Activated naive CD8-positive, alpha-beta T cell treated with anti-CD3 and anti-CD28 coated beads, Interleukin-2, amount 10 ng/mL, durations not matched to agents 7 days and 5 days (primary cell): ENCODE measurements at places on chromosomes 5 and 9.

DNA sequence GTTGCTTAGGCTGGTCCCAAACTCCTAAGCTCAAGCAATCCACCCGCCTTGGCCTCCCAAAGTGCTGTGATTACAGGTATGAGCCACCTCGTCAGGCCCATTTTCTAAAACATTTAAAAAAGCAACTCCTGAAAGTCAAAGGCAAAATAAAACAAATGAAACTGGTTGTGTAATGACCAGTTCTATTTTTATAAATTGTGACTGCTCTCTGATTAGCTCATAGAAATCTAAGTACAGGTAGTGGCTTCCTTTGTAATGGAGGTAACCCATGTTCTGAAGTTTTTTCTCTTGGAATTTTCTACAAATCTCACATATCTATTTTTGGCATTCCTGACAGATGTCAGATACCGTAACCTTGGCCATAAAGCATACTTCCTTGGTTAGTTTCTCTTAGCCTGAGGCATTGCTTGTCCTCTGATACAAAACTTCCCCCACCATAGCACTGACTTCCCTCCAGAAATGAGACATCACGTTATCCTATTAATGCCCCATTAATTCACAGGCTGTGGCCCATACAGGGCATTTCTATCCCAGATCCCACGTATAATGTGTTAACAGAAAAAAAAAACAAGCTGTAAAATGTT is 14.1 kb upstream of the AK3 start:
- H3K27ac ChIP-seq, result no peak overlapping the region
- H3K4me3 ChIP-seq, result no peak overlapping the region
- peaks cover 1% of the 10 kb centered on the region for H3K4me1 ChIP-seq
- H3K27me3 ChIP-seq, result peaks cover 13% of the 10 kb centered on the region

DNA sequence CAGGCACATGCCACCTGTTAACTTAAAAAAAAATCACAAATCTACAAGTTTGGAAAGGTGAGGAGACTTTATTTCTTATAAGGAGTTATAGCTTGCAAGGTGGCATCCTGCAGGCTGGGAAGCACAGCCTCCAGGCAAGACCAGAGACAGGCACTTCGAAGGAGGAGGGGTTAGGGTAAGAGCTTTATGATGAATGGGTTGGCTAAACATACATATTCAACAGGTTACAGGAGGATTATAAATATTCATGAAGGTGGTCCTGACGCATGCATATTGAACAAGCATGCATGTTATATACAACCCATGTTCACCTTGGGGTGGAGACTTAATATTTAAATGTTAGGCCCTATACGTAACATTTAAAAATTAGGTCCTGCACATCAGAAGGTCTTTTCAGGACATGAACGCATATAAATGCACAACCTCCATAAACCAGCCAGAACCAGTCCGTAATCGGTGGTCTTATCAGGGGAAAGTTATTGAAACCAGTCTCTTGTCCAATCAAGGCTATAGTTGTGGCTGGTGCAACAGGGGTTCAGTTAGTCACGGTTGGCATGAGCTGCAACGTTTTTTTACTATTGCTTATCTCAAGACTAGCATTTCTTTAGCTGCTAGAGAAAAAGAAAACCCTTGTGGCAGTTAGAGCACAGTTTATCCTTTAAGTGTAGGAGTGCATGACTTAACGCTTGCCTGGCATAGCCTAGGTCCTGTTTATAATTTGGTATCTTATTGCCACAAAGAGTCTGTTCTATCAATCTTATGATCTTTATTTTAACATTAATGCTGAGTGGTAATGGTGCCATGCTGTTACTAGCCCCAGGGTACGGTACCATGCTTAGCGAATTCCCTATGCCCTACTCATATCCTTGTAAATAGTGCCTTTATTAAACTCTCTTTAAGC is 72.7 kb downstream of the C9orf57 start:
- no peak overlapping the region for H3K4me3 ChIP-seq
- H3K36me3 ChIP-seq, result no peaks in the 10 kb centered on the region
- no peaks in the 10 kb centered on the region for H3K4me1 ChIP-seq

- no peak for DNase-seq
- no peak overlapping the region for H3K27ac ChIP-seq
- peaks cover 1% of the 10 kb centered on the region for H3K27me3 ChIP-seq
- H3K4me1 ChIP-seq, result no peaks in the 10 kb centered on the region
- no peaks in the 10 kb centered on the region for H3K36me3 ChIP-seq
Measured at GRCh38 chr5:124895236-124895635, 148.8 kb upstream of the ZNF608 start.

- peaks cover 14% of the 10 kb centered on the region for H3K4me1 ChIP-seq
- no peak for DNase-seq
- no peak overlapping the region for H3K4me3 ChIP-seq
- peaks cover 3% of the 10 kb centered on the region for H3K27me3 ChIP-seq
- no peaks in the 10 kb centered on the region for H3K36me3 ChIP-seq
- no peak overlapping the region for H3K27ac ChIP-seq
Measured at GRCh38 chr5:66739951-66740350, 143.8 kb downstream of the MAST4 start.

GRCh38 chr5:151154931-151155774 is 2.4 kb downstream of the ANXA6 start:
- H3K27ac ChIP-seq, result peak overlapping the region; percentile 95
- no peaks in the 10 kb centered on the region for H3K27me3 ChIP-seq
- peaks cover 65% of the 10 kb centered on the region for H3K4me1 ChIP-seq

- no peaks in the 10 kb centered on the region for H3K36me3 ChIP-seq
- H3K4me1 ChIP-seq, result no peaks in the 10 kb centered on the region
- peaks cover 2% of the 10 kb centered on the region for H3K27me3 ChIP-seq
- no peak overlapping the region for H3K27ac ChIP-seq
Measured at GRCh38 chr9:110615498-110615897, 36.0 kb upstream of the SVEP1 start.
